ENCODE measurements at places on chromosomes 4 and X.

DNA sequence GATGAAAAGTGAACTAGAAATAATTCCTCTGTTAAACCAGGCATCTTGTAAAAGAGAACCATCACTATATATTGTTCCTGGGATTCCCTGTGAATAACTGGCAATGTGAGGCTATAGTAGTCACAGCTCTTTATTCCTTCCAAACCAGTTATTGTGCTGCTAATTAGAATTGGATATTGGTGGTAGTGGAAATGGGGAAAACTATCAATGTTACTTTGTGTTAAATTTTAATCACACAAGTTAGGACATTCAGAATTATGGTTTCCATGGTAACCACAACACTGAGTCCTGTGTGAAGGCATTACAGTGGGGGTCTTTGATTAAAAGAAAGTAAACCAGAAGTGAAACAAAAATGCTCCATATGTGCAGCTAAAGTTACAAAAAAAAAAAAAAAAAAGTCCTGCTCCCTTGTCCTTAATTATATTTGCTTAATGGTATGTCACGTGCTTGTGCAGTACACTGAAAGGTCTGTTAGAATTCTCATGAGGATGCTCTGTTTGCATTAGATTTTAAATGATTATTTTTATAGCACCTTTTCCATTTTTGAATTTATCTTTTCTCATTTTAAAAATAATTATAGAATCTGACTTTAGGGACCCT is 200.4 kb downstream of the ADGRL3 start:
- no peak for DNase-seq

GRCh38 chr4:72468904-72469502 is 100.0 kb downstream of the ADAMTS3 start:
- peak; percentile 61 for DNase-seq

DNA sequence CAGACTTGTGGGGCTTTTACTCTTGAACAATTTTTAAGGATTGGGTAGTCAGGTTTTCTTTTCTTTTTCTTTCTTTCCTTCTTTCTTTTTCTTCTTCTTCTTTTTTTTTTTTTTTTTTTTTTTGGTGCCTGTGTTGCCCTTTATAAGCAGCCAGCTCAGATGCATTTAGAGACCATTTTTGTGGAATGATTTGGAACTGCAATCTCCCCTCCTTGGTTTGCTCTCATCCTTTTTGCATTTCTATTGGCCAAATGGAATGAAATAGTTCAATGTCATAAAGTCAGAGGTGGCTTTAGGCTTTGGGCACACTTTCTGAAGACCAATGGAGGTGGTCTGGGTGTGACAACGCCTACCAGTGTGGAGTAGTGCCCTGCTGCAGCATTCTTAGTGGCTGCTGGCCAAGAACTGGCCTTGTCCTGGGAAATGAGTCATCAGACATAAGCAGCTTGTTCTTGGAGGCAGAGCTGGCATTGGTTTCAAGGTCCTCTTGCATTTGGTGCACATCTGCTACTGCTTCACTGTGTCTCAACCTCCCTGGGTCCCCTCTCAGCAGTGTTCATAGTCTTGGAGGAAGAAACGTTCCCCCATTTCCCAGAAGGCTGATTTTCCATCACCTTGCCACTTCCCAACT is 84.5 kb downstream of the CT47B1 start:
- DNase-seq: no peak

- no peak for DNase-seq
These were observed 36.0 kb upstream of the CD99L2 start for GRCh38 chrX:150934453-150934852.

- DNase-seq: no peak
These were observed 3.3 kb downstream of the RADX start for GRCh38 chrX:106615041-106615440.

- DNase-seq: no peak
These were observed 42.0 kb upstream of the BMPR1B start for GRCh38 chr4:94715726-94716125.

- peak; percentile 65 for DNase-seq
These were observed 88.4 kb downstream of the FRMPD3 start for GRCh38 chrX:107537815-107538214.

- DNase-seq: no peak
These were observed 1584.3 kb downstream of the STIM2 start for GRCh38 chr4:28444886-28445496.

DNA sequence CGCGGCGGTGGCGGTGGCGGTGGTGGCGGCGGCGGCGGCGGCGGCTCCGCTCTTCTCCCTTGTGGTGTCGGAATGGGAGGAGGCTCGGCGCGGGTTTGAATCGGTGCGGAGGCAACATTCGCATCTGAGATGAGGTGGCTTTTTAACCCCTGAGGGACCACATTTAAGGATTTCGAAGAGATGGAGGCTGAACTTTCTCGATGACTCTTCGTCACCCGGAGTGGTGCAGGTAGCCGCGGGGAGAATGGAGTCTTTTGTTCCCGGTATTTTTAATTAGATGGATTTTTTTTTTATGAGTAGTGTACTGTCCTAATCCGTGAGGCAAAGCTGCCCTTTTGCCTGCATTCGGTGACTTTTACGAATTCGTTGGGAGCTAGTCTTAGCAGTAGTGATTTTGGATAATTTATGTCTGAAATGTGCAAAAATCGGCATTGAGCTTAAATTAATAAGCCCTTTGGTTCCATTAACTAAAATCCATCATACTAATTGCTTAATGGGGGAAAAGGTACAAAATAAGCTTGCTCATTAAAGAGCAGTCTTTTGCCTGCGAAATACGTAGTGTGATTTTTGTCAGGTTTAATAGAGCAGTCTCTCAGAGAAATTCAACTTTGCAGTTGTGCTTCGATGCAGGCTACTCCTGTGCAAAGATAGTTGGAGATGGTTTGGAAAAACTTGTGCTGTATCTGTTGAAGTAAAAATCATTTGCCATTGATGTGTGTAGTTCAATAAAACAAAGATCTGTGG is 206.2 kb downstream of the TENM3 start:
- DNase-seq: no peak

All from hematopoietic multipotent progenitor cell treated with erythropoietin and hydrocortisone succinate and interleukin-3 and kit ligand, for 8 days (in vitro differentiated cells).